ENCODE measurements at places on chromosomes 5 and 9. TPM values are rescaled to one million over a fixed set of nuclear protein-coding genes. Genes with fewer than 3 reads are reported as not detected.

Gene IPPK
- 11.9 TPM for total RNA-seq

Gene SLC45A2
- 1.6 TPM for total RNA-seq

Gene EXD3
- 50.7 TPM for total RNA-seq

GRCh38 chr9:129879103-129879699, 43.9 kb downstream of the USP20 start:
- no peak for DNase-seq
- no peaks in the 10 kb centered on the region for H3K36me3 ChIP-seq
- no peak overlapping the region for H3K27ac ChIP-seq
- peaks cover 6% of the 10 kb centered on the region for H3K4me1 ChIP-seq
- H3K27me3 ChIP-seq = no peaks in the 10 kb centered on the region

DNA sequence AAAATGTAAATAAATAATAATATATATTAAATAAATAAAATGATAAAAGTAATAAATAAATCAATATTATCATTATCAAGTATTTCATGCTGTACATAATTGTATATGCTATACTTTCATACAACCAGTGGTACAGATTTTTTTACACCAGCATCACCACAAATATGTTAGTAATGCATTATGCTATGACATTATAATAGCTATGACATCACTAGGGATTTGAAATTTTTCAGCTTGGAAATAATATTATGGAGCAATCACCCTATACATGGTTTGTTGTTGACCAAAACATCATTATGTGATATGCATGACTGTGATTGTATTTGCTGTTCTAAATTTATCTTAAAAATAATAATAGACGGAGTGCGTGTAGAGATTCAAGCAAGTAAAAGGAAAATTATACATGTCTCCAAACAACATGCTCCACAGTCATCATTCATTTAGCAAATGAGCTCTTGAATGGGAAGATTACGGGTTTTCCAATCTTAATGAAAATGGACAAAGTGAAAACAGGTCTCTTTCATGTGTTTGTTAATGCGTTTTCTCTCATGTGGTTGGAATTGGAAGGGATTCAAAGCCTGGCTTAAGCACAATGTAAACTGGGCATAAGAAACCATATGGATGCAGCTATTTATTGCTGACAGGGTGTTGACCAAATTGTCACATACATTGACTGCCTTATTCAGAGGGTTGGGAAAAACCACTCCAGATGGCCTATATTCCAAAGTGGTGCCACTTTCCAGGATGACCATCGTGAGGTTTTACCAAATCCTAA, 643.0 kb upstream of the RGMB start:
- H3K27me3 ChIP-seq = no peaks in the 10 kb centered on the region
- no peaks in the 10 kb centered on the region for H3K36me3 ChIP-seq
- no peak for DNase-seq
- no peaks in the 10 kb centered on the region for H3K4me1 ChIP-seq
- H3K27ac ChIP-seq = no peak overlapping the region
